Endothelial cell of umbilical vein (primary cell): ENCODE measurements at places on chromosomes 5 and 9. TPM values are rescaled to one million over a fixed set of nuclear protein-coding genes. Genes with fewer than 3 reads are reported as not detected.

GRCh38 chr9:98438666-98439065, 183.2 kb upstream of the TBC1D2 start:
- no peak for DNase-seq

DNA sequence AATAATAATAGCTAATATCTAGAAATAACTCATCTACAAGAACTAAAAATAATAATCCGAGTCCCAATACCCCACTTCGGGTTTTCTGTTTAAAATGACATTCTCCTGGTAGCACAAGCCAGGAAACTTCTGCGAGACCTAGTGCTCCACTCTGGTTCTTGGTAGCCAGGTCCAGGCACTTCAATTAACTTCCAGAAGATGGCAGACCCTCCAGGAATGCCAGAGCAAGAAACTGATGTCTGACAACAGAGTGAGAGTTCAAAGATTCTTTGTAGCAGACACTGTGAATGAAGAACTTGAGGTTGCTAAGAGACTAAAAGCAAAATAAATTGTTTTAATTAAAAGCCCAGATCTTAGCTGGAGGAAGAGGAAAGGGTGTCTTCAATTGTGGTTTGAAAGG, 1963.3 kb upstream of the CDH9 start:
- DNase-seq, result no peak

DNA sequence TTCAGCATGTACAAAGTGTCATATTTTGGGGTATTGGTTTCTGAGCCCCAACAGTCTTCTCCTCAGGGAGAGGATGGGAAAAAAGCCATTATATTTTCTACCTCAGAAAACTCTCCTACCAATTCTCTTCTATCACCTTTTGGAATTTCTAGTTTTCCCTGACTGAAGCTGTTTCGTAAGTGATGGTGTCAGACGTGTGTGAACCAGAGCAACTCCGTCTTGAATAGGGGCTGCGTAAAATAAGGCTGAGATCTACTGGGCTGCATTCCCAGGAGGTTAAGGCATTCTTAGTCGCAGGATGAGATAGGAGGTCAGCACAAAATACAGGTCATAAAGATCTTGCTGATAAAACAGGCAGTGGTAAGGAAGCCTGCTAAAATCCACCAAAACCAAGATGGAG, 197.3 kb upstream of the C9orf72 start:
- DNase-seq, result no peak

DNA sequence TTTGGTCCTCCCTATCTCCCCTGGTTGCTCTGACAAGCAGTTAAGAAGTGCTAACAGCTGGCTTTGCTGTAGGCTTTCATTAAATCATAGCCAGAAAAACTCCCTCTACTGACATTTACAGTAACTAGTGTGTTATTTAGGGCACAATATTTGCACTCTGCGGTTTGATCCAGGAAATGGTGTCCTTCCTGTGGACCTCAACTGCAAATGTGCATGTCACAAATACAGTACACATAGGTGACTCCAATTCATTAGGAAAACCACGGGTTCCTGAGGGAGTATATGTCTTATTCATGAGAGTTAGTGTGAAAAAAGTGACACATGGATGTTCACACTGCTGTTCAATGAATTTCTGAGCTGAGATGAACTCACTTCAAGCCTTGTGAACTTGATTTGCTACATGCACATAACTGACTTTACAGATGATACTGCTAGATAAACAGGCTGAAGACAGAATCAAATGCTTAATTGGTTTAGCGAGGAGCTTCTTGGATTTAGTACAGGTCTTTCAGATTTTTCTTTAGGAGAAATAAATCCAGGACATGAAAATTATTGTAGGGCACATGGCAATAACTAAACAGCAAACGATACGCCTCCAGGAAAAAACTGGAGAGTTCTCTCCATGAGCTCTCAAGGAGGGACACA, 281.5 kb downstream of the EFNA5 start:
- DNase-seq, result peak; percentile 92

- DNase-seq, result no peak
Observed at GRCh38 chr5:32315221-32316014, 2.7 kb upstream of the MTMR12 start.

DNA sequence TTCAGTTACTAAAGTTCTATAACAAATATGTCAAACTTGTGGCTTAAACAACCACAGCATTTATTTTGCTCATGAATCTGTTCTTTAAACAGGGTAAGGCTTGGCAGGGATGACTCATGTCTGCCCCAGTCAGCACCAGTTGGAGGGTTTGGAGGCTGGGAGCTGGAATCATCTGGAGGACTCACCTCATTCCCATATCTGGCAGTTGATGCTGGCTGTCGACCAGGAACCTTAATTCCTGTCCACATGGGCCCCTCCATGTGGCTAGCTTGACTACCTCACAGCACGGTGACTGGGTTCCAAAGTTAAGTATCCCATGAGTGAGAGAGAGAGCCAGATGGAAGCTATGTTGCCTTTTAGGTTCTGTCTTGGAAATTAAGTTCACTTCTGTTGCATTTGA, 13.8 kb upstream of the CCL28 start:
- DNase-seq, result no peak

The TSTD2 gene
- total RNA-seq, result 15.1 and 15.9 TPM in 2 replicates

DNA sequence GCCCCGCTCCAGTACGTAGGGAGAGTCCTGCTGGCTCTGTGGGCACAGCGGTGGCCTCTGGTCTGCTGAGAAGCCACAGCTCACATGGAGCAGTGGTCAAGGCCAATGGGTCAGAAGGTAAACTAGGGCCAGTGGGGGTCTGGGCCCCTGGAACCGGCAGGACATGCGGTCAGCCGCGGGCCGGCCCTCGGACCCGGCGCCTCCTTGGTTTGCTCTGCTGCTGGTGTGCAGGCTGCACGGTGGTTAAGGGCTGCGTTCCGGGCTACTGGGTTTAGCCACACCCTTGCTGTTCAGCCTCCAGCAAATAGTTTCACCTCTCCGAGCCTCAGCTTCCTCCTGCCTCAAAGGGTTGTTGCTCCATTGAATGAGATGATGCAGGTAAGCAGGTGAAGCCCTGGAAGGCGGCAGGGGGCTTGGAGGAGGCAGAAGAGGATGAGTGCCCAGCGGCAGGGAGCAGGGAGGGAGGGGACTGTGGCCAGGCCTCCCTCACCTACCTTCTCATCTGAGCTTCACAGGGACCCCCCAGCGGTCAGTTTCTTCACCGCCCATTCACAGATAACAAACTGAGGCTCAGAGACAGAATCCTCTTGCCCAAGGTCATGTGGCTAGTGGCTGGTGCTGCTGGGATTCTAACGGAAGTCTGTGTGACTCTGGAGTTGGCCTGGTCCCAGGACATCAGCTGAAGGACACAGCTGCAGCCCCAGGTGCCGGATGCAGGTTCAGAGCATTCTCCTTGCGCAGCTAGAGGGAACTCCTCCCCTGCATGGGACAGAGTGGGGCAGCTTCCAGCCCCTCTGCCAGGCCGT, 3.7 kb upstream of the COL5A1 start:
- no peak for DNase-seq

GRCh38 chr9:81669041-81669651, 20.2 kb downstream of the TLE1 start:
- no peak for DNase-seq

- no peak for DNase-seq
Observed at GRCh38 chr5:141570655-141571054, 48.1 kb downstream of the DIAPH1 start.

DNA sequence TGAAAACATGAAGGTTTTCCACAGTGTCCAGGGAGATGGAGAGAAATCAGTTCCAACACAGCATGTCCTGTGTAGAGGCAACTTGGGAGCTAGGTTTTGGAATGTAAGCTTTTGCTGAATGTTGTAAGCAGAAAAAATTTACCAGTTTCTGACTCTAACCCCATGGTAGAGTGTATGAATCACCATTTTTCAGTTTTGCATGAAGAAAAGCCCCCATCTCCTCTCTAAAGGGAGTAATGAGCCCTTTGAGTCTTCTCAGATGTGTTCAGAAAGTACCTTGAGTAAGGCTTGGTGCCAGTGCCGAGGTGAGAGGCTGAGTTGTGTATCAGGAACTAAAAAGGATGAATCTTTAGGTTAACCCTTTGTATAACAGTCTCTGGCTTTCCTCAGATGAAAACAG, 96.2 kb downstream of the ADRB2 start:
- DNase-seq, result no peak

GRCh38 chr9:15542624-15543023, 10.2 kb upstream of the CCDC171 start:
- no peak for DNase-seq

DNA sequence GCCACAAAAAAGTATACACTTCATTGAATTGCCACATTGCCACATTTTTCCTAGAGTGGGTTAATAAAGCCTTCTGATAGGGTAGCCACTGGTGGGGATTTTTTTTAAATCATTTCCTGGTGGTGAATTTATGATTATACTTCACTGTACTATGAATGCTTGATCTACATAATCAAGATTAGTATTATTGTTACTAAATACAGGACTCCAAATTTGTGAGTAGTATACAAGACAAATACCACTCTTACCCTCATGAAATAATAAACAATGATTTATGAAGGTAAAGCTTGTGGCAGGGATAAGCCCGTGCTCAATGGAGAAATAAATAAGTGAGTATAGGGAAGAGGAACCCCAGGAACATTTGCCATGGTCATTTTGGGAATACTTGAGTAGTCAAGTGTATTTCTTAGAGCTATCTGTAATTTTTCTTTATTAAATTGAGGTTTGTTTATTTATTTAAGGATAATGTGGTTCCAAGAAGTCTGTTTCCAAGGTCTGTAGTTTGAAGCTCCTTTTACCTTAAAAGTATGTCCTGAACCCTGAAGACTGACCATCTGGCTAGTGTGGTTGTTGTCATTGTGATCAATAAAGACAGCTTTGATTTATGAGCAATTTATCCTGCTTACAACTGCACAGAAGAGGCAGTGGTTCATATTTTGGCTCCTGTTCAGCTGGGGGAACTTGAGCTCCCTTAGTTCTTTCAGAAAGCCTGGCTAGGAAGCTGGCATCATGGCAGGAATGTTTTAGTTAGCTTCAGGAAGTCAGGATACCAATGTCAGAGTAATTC, 118.6 kb downstream of the ZSWIM6 start:
- peak; percentile 83 for DNase-seq

The CTNNA1 gene
- total RNA-seq, result 394 and 420 TPM in 2 replicates

DNA sequence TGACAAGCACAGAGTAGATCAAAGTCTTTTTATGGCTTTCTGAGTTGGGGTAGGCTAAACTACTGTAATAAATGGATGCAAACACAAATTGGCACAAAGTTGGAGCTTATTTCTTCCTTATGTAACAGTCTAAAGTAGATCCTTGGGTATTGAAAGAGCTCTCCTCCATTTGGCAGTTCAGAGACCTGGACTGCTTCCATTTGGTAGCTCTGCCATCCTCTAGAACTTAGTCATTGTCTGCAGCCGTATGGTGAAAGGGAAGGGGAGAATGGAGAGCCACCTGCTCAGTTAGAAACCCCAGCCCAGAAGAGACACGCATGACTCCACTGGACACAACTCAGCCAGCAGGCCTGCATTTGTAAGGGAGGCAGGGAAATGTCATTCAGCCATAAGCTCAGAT, 345.0 kb downstream of the DMAC1 start:
- DNase-seq, result no peak

- DNase-seq, result peak; percentile 20
Observed at GRCh38 chr9:37433867-37434371, 11.4 kb downstream of the GRHPR start.

The FAM221B gene
- total RNA-seq, result not detected in 2 replicates

The DNAI1 gene
- total RNA-seq, result not detected in 2 replicates

DNA sequence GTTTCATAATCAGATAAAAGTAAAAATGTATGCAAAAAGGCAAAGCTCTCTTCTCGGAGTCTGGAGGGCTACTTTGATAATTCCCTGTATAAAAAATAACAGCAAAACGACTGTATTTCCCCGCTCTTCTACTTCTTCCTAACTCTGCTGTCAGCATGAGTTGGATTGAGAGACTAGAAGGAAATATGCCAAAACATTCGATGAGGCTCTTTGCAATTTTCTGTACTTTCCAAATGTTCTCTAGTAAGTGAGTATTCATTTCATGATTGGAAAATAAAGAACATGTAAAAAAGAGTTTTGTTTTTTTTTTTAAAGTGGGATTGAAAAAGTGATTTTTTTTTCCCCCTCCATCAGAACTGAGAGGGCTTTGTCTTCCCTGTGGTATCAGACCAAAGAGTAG, 677.5 kb downstream of the ACTL7B start:
- no peak for DNase-seq

- DNase-seq, result no peak
Observed at GRCh38 chr9:112132356-112132755, 42.7 kb downstream of the SUSD1 start.

The LRRC70 gene
- 24.5 and 26.5 TPM in 2 replicates for total RNA-seq

DNA sequence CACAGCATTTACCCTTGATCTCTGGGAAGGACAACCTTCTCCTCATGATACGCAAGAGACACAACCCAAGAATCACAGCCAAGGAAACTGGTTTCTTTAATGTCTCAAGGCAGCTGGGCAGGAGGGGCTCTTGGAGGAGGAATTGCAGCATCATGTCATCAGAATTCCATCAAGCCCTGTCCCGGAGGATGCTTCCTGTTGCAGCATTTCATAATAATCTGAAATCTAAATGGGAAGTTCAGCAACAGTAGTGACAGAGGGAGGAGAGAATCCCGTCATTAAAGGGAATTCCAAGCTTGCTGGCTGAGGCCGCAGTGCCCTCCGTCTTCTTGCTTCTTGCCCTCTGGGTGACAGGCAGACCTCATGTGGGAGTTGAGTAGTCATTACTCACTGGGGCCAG, 192.7 kb downstream of the TENT4A start:
- DNase-seq, result no peak
